ENCODE measurements at places on chromosomes 3 and 15. TPM values are rescaled to one million over a fixed set of nuclear protein-coding genes. Genes with fewer than 3 reads are reported as not detected.
A peak's percentile ranks its signal among the peaks of the same experiment; 100 is the strongest.

DNA sequence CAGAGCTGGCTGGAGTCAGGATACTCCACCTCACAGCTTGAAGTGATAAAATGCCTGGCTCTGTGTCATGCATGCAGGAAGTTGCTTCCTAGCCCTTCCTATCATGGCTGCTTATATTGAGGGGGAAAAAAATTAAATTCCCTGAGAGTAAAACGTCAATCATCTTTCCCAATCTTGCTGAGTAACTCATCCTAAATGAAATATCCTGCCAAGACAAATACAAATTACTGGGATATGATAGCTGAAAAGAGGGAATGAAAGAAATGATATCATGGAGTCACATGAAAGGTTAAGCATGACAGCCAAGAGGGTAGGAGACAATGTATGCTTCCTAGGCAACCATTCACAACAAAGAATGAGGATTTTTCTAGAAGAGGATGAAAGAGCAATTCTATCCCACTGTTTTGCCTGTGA, 110.6 kb downstream of the ABI3BP start:
- no peak for DNase-seq
- no peaks in the 10 kb centered on the region for H3K36me3 ChIP-seq
- no peak overlapping the region for H3K4me3 ChIP-seq
- peaks cover 23% of the 10 kb centered on the region for H3K4me1 ChIP-seq
- peak overlapping the region; percentile 52 for H3K27ac ChIP-seq
- peaks cover 2% of the 10 kb centered on the region for H3K27me3 ChIP-seq

DNA sequence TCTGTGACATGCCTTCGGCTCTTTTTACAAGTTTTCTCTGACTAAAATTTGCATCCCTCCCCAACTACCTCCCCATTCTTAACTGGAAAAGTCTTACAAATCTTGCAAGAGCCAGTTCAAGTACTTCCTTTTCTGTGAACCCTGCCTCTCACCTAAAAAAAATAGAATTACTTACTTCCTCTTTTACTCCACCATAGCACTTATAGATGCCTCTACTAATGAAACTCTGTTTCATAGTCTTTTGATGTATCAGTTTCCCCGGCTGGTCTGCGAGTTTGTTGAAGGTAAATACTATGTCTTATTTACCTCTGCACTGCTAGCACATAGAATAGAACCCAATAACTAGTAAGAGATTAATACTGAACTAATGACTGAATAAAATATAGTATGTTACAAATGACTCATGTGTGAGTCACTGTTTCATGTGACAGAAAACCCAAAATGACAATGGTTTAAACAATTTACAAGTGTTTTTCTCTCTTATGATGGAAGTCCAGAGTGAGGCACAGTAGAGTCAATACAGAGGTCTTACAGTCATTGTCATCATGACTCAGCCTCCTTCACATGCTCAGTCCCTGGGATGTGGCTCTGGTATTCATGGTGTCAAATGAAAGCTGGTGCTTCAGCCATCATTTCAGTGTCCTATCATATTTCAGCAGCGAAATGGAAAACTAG, 393.5 kb downstream of the RSL24D1 start:
- DNase-seq: no peak
- no peaks in the 10 kb centered on the region for H3K36me3 ChIP-seq
- peaks cover 4% of the 10 kb centered on the region for H3K4me1 ChIP-seq

- peak overlapping the region; percentile 93 for H3K27ac ChIP-seq
- no peaks in the 10 kb centered on the region for H3K36me3 ChIP-seq
- H3K4me3 ChIP-seq: peak overlapping the region; percentile 39
- H3K4me1 ChIP-seq: peaks cover 10% of the 10 kb centered on the region
- no peaks in the 10 kb centered on the region for H3K27me3 ChIP-seq
- DNase-seq: no peak
Observed at GRCh38 chr3:122609798-122610559, 32.5 kb downstream of the PARP15 start.

The BHLHE40 gene
- 75.5 TPM for total RNA-seq

GRCh38 chr15:25728816-25729215, 134.3 kb downstream of the ATP10A start:
- H3K27ac ChIP-seq: peak overlapping the region; percentile 12
- H3K4me1 ChIP-seq: peaks cover 53% of the 10 kb centered on the region

- H3K27ac ChIP-seq: no peak overlapping the region
- peak overlapping the region; percentile 78 for H3K4me3 ChIP-seq
- peaks cover 39% of the 10 kb centered on the region for H3K4me1 ChIP-seq
- DNase-seq: no peak
- H3K36me3 ChIP-seq: no peaks in the 10 kb centered on the region
- H3K27me3 ChIP-seq: no peaks in the 10 kb centered on the region
Observed at GRCh38 chr15:63380808-63381282, 801 bp downstream of the CA12 start.

The EEF1AKMT4 gene
- total RNA-seq: 4.3 TPM

GRCh38 chr3:146896711-146897110, 291.6 kb upstream of the PLSCR5 start:
- H3K36me3 ChIP-seq: no peaks in the 10 kb centered on the region
- no peak for DNase-seq
- H3K27ac ChIP-seq: no peak overlapping the region
- H3K4me3 ChIP-seq: no peak overlapping the region

- no peaks in the 10 kb centered on the region for H3K36me3 ChIP-seq
- peaks cover 35% of the 10 kb centered on the region for H3K4me1 ChIP-seq
- no peak for DNase-seq
- no peaks in the 10 kb centered on the region for H3K27me3 ChIP-seq
Observed at GRCh38 chr15:96047255-96047931, 283.1 kb upstream of the NR2F2 start.

The PLA2G4E gene
- not detected for total RNA-seq

The IFT80 gene
- total RNA-seq: 22.6 TPM

The TPRG1 gene
- total RNA-seq: 3.0 TPM

The AGBL1 gene
- not detected for total RNA-seq

The CORO2B gene
- total RNA-seq: 79.4 TPM

DNA sequence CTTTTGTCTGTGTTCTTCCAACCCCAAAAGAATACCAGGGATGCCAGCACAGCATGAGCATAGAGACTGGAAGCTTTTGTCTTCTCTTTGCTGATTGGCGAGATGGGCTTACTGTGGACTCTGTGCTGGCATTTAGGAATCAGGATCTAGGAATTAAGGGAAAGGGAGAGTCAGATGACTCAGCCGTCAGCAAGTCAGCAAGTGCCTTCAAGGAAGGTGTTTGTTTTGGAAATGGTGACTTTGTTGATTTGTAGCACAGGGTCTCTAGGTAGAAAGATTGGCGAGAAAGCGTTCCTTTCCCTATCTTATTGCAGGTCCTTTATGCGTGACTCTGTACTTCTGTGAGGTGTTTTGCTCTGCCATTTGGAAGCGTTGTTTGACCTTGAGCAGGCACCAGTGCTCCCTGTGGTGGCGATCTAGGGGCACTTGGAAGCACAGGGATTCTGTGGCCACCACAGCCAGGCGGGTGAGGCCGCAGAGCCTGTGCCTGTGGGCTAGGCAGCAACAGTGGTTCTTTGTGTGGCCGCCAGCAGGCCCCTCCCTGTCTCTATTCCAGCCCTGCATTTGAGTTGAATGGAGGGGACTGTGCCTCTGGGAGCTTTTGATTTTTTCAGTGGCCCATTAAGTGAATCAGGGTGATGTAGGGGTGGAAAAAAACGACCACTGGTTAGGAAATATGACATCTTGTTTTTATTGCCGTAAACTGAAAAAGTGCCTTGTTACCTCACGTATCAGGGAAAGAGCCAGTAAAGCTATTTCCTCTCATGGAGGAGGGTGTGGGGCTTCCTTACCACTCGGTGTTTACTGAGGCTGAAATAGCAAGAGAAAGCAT, 19.0 kb downstream of the FAN1 start:
- peak overlapping the region; percentile 33 for H3K4me3 ChIP-seq
- H3K27ac ChIP-seq: peak overlapping the region; percentile 92
- no peaks in the 10 kb centered on the region for H3K27me3 ChIP-seq
- peaks cover 24% of the 10 kb centered on the region for H3K36me3 ChIP-seq
- peaks cover 35% of the 10 kb centered on the region for H3K4me1 ChIP-seq
- no peak for DNase-seq

DNA sequence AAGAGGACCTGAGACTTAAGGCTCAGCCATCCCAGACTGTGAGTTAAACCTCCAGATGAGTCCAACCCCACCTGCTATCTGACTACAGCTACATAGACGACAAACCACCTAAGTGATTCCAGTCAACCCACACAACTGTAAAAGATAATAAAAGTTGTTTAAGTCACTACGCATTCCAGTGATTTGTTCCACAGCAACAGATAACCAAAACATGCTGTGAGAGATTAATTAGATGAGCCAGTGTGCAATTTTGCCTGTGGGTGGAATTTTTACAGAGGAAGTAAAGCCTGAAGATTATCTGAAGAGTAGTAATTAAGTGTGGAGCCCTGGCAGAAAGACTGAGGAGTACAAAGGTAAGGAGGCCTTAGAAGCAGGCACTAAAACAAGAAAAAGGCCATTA, 5.4 kb downstream of the BTBD1 start:
- no peaks in the 10 kb centered on the region for H3K27me3 ChIP-seq
- H3K36me3 ChIP-seq: peaks cover under 1% of the 10 kb centered on the region
- no peak overlapping the region for H3K27ac ChIP-seq
- peaks cover 3% of the 10 kb centered on the region for H3K4me1 ChIP-seq
- DNase-seq: no peak
- H3K4me3 ChIP-seq: no peak overlapping the region

DNA sequence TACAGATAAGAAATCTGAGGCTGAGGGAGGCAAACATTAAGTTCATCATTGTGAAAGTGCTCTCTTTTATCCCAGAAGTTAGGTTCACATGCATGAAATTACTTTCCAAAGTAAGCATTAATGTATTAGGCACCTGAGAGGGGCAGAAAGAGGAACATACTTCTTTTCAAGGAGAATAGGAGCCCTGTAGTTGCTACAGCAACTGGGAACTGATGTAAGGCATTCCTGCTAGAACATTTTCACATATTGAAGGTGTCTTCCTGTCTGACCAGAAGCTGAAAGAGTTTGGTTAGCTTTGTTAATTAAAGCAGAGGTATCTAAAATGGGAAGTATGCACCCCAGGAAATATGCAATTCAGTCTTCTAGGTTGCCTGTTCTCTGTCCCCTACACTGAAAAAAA, 65.5 kb upstream of the ZBTB20 start:
- H3K4me3 ChIP-seq: no peak overlapping the region
- no peaks in the 10 kb centered on the region for H3K36me3 ChIP-seq
- no peak for DNase-seq
- no peak overlapping the region for H3K27ac ChIP-seq

GRCh38 chr15:63715818-63716217, 117.9 kb downstream of the HERC1 start:
- no peak for DNase-seq
- H3K27me3 ChIP-seq: no peaks in the 10 kb centered on the region
- H3K36me3 ChIP-seq: peaks cover 21% of the 10 kb centered on the region

The COL6A5 gene
- total RNA-seq: not detected

DNA sequence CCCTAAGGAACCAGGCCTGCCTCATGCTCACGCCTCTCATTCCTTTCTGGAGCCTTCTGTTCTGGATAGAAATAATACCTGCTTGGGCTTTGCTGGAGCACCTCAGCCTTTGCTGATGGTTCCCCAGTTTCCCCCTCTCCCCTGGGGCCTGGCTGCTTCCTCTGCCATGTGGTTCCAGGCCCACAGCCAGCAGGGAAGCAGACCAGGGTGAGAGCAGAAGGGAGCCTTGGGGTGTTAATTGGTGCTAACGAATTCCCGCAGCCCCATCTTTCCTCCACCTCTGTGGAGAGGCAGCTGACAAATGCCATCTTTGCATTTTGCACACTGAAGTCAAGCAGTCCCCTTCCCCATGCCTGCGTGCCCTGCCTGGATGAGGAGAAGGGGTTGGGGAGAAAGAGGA, 13.1 kb upstream of the CORO2B start:
- H3K27me3 ChIP-seq: no peaks in the 10 kb centered on the region
- H3K4me3 ChIP-seq: no peak overlapping the region
- H3K4me1 ChIP-seq: peaks cover 35% of the 10 kb centered on the region
- H3K36me3 ChIP-seq: peaks cover 2% of the 10 kb centered on the region

The ANKUB1 gene
- total RNA-seq: not detected

The IL5RA gene
- not detected for total RNA-seq

The ZMYND10 gene
- 1.1 TPM for total RNA-seq

- H3K27ac ChIP-seq: no peak overlapping the region
- H3K27me3 ChIP-seq: peaks cover 8% of the 10 kb centered on the region
- H3K4me1 ChIP-seq: peaks cover 10% of the 10 kb centered on the region
- no peaks in the 10 kb centered on the region for H3K36me3 ChIP-seq
- H3K4me3 ChIP-seq: no peak overlapping the region
- DNase-seq: no peak
Observed at GRCh38 chr15:66269326-66270090, 16.0 kb upstream of the MEGF11 start.

- peaks cover 61% of the 10 kb centered on the region for H3K27me3 ChIP-seq
- no peak for DNase-seq
- peak overlapping the region; percentile 59 for H3K4me3 ChIP-seq
- peaks cover 2% of the 10 kb centered on the region for H3K36me3 ChIP-seq
- peaks cover 18% of the 10 kb centered on the region for H3K4me1 ChIP-seq
Observed at GRCh38 chr3:37456270-37456708, 281.9 kb upstream of the LRRFIP2 start.

GRCh38 chr15:40343512-40343911, 2.8 kb upstream of the CCDC9B start:
- no peak for DNase-seq
- peak overlapping the region; percentile 99 for H3K27ac ChIP-seq
- no peaks in the 10 kb centered on the region for H3K27me3 ChIP-seq
- H3K36me3 ChIP-seq: no peaks in the 10 kb centered on the region

DNA sequence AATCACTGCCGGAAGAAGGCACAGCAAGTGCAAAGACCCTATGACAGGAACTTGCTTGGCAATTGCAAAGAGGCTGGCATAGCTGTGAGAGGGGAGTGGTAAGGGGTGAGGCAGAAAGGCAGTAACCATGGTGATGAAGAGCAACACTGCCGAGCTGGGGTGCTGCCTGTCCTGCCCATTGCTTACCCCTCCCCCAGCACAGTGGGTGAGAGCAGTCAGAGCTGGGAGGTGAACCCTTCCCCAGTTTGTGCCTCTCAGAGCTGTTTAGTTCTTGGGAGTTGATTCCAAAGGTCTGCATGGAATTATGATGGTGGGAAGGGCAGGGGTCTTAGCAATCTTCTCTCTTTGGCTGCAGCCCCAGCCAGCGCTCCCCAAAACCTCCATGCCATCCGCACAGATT, 8.8 kb downstream of the TYRO3 start:
- peaks cover 4% of the 10 kb centered on the region for H3K36me3 ChIP-seq
- H3K27ac ChIP-seq: no peak overlapping the region
- H3K4me1 ChIP-seq: peaks cover 25% of the 10 kb centered on the region

DNA sequence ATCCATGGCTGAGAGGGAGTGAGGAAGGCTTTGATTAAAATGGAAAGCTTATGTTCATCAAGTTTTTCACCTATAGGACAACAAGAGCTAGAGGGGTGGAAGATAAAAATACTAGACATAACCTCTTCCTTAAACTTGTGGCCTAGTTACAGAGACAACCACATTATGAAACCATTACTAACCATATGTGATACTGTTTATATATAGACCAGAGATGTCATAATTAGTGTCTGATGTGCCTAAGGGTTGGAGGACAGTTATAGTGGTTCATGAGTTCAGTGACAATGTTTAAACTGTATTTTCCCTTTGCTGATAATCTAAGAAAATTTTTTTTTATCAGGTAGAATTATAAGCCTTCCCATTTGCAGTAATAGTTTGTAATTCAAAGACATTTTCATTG, 23.7 kb downstream of the PHLDB2 start:
- H3K4me1 ChIP-seq: peaks cover 36% of the 10 kb centered on the region
- H3K27me3 ChIP-seq: no peaks in the 10 kb centered on the region
- no peak overlapping the region for H3K4me3 ChIP-seq
- peaks cover 31% of the 10 kb centered on the region for H3K36me3 ChIP-seq
- no peak for DNase-seq

The TM6SF1 gene
- 22.3 TPM for total RNA-seq
